ENCODE measurements at places on chromosomes 16 and 17.

DNA sequence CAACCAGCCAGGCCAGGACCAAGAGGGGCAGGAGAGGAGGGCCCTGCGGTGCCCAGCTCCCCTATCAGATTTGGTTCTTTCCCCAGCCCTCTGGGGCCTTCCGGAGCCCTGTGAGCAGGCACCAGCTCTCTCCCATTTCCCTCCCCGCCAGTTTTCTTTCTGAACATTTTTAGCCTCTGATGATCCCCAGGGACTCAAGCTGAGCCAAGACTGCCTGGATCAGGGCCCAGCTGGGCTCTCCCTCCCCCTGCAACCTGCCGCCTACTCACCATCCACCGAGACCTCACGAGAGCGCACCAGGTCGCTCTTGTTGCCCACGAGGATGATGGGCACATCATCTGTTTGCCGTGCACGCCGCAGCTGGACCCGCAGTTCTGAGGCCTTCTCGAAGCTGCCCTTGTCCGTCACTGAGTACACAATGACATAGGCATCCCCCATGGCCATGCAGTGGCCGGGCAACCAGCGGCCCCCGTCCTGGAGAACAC lies 2.0 kb downstream of the RRAD start:
- no peak for DNase-seq

DNA sequence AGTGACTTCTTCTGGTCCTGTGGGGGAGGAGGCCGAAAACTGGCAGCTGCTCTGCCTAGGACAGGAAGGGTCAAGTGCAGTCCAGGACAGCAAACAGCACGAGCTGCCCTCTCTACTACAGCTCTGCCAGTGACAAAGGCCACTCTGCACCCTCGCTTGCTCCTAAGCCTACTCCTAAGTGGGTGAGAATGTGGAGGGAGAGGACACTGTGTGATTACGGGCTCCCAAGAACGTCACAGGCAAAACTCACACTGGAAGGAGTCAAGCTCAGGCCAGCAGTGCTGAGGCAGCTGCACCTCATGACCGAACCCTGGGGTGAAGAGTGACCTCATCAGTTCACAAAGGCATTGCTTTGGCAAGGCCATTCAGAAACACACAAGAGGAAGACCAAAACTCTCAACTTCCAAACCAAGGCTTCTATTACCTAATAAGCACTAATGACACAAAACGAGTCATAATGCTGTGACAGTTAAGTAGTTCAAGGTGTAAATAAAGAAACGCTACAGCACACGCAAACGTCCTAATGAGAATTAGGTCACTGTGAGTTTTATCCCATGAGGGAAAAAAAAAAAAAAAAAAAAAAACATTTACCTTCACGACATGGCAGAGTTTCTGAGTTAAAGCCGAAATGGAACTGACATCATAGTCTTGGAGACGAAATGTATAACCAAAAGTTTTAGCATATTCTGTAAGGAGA lies 35.1 kb downstream of the MARF1 start:
- DNase-seq: no peak

- DNase-seq: no peak
Measured at GRCh38 chr17:3667366-3668278, 756 bp downstream of the TAX1BP3 start.

- no peak for DNase-seq
Measured at GRCh38 chr17:70796757-70797156, 627.4 kb downstream of the KCNJ2 start.

DNA sequence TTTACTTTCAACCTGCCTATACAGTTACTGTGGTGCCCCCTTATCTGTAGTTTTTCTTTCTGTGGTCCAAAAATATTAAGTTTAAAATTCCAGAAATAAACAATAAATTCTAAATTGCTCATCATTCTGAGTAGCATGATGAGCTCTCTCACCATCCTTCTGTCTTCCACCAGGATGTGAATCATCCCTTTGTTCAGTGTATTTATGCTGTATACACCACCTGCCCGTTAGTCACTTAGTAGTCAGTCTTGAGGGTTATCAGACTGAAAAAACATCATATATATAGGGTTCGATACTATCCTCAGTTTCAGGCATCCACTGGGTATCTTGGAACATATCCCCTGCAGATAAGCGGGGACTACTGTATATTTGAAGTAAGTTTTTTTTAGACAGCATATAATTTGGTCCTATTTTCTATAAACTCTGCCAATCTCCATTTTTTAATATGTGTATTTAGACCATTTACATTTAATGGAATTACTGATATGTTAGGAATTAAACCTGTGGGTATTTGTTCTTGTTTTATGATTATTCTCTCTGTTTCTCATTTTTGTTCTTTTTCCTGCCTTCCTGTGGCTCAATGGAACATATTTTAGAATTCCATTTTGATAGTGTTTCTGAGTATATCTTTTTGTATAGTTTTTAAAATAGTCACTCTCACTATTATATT lies 31.0 kb downstream of the TBX21 start:
- no peak for DNase-seq

DNA sequence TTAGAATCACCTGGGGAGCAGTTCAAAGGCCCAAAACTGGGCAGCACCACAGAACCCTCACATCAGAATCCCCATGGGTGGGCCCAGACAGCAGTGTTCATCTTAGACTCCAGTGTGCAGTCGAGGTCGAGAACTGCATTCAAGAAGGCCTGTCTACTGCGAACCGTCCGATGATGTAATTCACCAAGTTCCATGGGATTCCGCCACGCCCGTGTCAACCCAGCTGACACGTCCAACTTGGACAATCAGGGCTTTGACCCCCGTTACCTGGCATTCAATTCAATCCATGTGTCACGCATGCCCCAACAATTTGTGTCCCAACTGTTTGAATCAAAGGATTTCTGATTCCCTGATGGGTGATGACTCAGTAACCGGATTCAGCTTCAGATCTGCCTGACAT lies 9.2 kb downstream of the HSBP1 start:
- DNase-seq: no peak

GRCh38 chr17:1260086-1260769 lies 10.0 kb upstream of the BHLHA9 start:
- no peak for DNase-seq

- peak; percentile 2 for DNase-seq
Measured at GRCh38 chr16:5615868-5616642, 518.5 kb upstream of the EEF2KMT start.

- no peak for DNase-seq
Measured at GRCh38 chr16:78624366-78624765, 524.9 kb downstream of the WWOX start.

DNA sequence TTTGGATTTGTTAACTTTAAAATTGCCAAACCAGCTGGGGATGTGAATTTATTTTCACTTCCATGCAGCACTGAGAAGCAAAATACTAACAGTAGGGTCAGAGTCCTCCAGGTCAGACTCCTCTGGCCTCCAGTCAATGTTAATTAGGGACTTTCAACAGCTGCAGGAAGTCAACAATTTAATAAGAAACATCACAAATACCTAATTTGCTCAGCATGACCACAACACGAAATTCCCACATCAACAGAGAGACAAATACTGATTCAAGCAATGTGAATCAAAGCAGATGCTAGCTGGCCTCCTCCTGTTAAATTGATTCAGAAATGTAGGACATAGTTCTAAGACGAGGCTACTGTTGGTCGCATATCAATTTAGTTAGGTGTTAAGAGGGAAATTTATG lies 111.7 kb downstream of the ABCA8 start:
- DNase-seq: no peak

- no peak for DNase-seq
Measured at GRCh38 chr16:84036982-84037425, 5.6 kb downstream of the SLC38A8 start.

- no peak for DNase-seq
Measured at GRCh38 chr17:14950686-14951085, 314.4 kb downstream of the PMP22 start.

DNA sequence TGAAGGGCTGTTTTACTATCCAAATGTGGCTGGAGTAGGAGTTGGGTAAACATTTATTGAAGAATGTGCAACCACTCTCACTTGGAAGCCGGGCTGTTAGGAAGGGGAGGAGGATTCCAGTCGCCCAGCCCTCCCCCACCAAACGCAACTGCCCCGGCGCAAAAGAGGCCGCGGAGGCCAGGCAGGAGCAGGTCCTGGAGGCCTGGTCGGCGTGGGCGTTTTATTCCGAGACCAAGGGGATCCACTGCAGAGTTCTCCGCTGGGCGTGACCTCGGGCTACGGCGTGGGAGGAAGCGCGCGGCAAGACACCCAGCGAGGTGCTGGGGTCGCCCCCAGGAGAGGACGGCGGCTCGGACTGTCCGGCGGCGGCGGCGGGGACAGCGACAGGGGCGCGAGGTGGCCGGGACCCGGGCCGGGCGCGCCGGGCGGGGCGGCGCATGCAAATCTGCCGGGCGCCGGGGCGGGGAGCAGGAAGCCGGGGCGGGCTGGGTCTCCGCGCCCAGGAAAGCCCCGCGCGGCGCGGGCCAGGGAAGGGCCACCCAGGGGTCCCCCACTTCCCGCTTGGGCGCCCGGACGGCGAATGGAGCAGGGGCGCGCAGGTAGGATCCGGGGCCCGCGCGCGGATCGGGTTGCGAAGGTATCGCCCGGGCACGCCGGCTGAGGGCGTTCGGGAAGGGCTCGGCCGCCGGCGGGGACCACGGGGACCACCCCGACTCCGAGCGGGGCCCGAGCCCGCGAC lies at the start of gene IL4R:
TSS of gene IL4R (plus strand) at position 553 of the 739 bp plus-strand sequence. CDS start 26,230 bp downstream, outside the sequence.
- DNase-seq: peak; percentile 27

GRCh38 chr16:87926246-87927194 lies 9.8 kb downstream of the CA5A start:
- DNase-seq: no peak
